PC-3 (cell line): ENCODE measurements at places on chromosomes 3 and 15.

DNA sequence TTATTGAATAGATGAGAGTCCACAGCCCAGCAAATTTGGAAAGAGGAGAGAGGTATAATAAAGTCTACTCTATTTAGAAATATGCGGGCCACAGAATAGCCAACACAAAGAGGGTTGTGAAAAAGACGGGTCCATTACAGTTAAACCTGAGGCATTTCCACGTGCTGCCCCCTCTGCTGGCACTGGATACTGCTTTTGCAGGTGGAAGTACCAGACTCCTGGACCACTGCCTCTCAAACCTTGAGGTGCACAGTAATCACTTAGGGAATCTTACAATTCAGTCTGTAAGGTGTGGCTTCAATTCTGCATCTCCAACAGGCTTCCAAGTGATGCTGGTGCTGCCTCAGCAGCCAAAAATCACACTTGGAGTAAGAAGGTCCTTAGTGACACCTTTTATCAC is 3.0 kb upstream of the TFDP2 start:
- H3K27ac ChIP-seq: no peak overlapping the region
- H3K36me3 ChIP-seq: no peaks in the 10 kb centered on the region
- no peaks in the 10 kb centered on the region for H3K27me3 ChIP-seq

GRCh38 chr3:50185230-50185629 is 6.2 kb upstream of the GNAT1 start:
- no peak overlapping the region for H3K27ac ChIP-seq
- no peak for DNase-seq
- peaks cover 6% of the 10 kb centered on the region; the same call in 1 of the 2 replicates for H3K4me1 ChIP-seq
- H3K36me3 ChIP-seq: 0 out of 2 replicates have a peak, but pooled peaks cover 5% of the 10 kb centered on the region

DNA sequence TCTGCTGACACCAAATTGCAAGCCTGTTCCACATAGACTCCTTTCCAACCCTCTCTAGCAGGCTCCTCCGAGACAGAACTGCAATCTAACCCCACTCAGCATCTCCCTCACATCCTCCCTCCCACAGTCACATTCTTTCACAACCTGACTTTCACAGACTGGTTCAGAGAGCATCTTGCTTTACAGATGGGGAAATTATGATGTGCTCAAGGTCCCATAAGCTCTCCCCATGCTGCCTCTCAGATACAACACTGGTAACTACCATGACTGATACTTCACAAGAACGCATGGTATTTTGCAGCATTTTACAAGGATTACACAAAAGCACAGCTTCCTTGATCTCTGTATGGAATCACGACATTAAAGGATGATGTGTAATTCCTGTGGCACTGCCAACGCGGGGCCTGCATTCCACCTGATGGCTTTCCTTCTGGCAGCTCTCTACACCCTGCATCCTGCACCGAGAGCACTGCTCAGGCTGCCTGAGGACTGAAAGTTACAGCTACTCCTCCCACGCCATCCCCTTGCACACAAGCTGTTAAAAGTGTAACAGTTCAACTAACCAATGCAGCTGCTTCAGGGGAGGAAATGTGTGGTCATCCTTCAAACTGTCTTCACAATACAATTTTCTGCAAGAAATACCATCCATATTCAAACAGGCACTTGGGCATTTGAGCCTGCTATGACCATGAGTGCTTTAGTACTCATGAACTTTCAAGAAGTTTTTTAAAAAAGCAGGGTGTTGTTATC is 27.6 kb downstream of the TBC1D2B start:
- DNase-seq: peak; percentile 9
- H3K36me3 ChIP-seq: peaks cover 7% of the 10 kb centered on the region; the same call in 1 of the 2 replicates
- no peaks in the 10 kb centered on the region for H3K27me3 ChIP-seq
- H3K4me1 ChIP-seq: peaks cover 7% of the 10 kb centered on the region; the same call in 1 of the 2 replicates

DNA sequence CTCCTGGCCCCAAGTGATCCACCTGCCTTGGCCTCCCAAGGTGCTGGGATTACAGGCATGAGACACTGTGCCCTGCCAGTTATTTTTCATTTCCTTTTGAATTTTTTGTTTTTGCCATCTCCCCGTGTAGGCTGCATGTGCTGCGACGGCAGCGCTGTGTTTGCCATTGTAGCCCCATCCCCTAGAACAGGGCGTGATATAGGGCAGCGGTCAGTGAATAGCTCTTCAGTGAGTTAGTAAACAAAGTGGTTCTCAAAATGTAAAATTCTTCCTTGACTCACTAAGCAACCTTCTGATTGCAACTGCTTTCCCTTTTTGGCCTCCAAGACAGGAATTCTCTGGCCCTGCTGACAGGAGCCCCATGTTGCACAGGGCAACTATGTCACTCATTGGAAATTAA is 138.1 kb upstream of the CTDSPL start:
- H3K27ac ChIP-seq: no peak overlapping the region
- no peaks in the 10 kb centered on the region for H3K4me1 ChIP-seq
- no peak overlapping the region for H3K4me3 ChIP-seq
- no peak for DNase-seq

GRCh38 chr15:58077427-58077826 is 11.9 kb upstream of the ALDH1A2 start:
- no peaks in the 10 kb centered on the region for H3K36me3 ChIP-seq
- no peak overlapping the region for H3K27ac ChIP-seq
- H3K27me3 ChIP-seq: peaks cover 21% of the 10 kb centered on the region; the same call in 1 of the 2 replicates
- DNase-seq: peak; percentile 40
- H3K4me3 ChIP-seq: no peak overlapping the region
- H3K4me1 ChIP-seq: no peaks in the 10 kb centered on the region
